ENCODE measurements at places on chromosomes 12 and 14.

- DNase-seq, result no peak
Measured at GRCh38 chr14:97408503-97408902, 611.3 kb downstream of the VRK1 start.

DNA sequence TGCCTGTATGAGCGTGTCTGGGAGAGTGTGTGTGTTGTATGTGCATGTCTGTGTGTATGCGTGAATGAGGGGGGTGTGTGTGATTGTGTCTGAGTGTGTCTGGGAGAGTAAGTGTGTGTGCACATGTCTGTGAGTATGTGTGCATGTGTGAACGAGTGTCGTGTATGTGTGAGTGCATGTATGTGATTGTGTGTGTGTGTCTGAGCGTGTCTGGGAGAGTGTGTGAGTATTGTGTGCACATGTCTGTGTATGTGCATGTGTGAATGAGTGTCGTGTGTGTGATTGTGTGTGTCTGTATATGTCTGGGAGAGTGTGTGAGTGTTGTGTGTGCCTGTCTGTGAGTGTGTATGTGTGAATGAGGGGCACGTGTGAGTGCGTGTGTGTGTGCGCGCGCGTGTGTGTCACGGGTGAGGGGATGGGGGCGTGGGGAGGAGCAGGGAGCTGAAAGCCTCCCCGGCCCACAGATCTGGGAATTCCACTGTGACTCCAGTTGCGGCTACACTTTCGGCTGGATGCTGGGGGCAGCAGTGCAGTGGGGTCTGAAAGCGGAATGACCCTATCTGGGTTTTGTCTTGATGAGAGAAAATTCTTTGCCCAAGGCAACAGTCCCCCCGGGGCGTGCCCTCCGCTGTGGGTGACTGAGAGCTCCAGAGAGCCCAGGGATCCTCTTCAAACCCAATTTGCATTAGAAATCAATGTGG is 138.1 kb upstream of the MED13L start:
- no peak for DNase-seq

- no peak for DNase-seq
Measured at GRCh38 chr12:59142183-59142790, 222.0 kb upstream of the LRIG3 start.

DNA sequence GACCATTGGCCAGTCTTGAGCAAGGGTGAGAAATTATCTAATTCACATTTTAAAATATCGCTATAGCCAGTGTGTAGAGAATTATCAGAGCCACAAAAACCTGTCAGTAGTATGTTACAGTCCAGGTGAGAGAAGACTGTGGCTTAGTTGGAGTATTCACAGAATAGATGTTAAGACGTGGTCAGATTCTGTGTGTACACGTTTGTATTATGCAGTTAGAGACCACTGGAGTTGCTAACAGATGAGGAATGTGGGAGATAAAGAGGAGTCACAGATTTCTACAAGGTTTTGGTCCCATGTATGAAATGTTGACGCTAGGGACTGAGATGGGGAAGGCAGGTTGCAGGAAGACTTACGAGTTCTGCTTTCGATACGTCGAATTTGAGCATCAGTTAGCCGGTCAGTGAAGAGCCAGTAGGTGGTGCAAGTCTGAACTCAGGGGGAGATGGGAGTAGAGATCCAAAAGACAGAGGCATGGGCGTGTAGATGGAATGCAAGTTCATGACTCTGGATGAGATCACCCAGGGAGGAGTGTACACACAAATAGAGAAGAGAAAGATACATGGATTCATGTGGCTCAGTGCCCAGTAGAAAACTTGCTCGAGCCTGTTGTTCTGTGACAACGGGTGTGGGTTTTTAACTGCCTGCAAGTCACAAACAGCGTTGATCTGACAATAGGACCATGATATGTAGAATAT is 114.8 kb upstream of the FLRT2 start:
- no peak for DNase-seq

GRCh38 chr14:51963286-51963685 is 26.1 kb upstream of the RTRAF start:
- DNase-seq, result no peak

DNA sequence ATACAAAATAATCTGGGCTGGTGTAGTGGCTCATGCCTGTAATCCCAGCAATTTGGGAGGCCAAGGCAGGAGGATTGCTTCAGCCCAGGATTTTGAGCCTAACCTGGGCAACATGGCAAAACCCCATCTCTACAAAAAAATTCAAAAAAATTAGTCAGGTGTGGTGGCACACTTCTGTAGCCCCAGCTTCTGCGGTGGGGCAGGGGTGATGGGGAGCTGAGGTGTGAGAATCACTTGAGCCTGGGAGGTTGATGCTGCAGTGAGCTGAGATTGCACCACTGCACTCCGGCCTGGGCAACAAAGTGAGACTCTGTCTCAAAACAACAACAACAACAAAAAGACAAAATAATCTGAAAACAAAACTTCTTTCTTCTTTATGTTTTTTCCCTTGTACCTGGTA is 66.0 kb downstream of the TC2N start:
- no peak for DNase-seq

DNA sequence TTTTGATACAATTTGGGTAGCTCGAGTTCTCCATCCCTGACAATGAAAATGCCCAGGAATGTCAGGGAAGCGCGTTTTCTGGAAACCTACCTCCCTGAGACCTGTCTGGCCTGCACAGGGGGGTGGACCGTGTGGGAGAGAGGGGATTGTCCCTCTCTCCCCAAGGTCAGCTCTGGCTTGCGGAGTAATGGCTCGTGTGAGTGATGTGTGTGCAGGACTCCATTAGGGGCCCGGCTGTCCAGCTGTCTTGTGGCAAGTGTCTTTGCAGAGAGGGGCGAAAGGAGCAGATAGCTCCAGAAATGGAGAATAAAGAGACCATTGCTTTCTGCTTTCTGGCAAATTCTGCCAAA is 215.3 kb downstream of the CHST11 start:
- no peak for DNase-seq

DNA sequence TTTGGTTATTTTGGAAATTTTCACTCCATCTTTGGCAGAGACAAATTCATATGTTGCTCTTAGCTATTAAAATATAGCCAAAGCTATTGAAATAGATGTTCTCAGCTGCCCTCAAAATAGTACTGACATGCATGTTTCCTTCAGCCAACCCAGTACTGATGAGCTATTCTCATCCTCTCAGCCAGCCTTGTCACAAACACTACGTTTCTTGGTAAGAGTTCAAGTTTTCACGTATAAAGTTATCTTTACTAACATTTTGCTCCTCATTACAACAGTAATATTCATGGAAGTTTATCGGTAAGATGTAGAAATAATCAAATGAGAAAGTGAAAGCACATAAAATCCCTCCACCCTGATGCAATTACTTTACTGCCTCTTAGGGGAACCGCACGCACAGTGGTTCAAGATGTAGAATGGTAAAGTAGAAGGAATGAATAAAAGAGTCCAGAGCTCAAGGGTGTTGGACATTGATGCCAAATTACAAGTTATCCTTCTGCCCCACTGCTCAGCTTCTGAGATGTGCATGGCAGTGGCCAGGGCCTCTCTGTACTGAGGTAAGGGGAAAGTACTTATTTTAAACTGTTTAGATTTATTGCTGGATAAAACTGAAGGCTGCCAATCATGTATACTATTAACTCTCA is 20.7 kb downstream of the GCH1 start:
- no peak for DNase-seq

DNA sequence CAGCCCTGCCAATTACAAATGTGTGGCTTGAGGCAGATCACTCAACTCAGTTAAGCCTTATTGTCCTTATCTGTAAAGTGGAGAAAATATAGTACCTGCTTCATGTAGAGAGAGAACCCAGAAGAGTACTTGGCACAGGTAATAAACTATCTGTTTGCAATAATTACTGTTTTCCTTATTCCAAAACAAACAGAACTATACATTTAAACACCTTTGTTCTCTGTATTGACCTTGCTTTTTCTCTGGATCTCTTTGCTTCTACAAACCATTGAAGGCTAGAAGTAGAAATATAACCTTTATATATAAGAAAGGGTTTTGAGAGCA is 70.8 kb upstream of the SRSF5 start:
- no peak for DNase-seq

GRCh38 chr12:100800723-100801122 is 6.1 kb downstream of the ANO4 start:
- no peak for DNase-seq

DNA sequence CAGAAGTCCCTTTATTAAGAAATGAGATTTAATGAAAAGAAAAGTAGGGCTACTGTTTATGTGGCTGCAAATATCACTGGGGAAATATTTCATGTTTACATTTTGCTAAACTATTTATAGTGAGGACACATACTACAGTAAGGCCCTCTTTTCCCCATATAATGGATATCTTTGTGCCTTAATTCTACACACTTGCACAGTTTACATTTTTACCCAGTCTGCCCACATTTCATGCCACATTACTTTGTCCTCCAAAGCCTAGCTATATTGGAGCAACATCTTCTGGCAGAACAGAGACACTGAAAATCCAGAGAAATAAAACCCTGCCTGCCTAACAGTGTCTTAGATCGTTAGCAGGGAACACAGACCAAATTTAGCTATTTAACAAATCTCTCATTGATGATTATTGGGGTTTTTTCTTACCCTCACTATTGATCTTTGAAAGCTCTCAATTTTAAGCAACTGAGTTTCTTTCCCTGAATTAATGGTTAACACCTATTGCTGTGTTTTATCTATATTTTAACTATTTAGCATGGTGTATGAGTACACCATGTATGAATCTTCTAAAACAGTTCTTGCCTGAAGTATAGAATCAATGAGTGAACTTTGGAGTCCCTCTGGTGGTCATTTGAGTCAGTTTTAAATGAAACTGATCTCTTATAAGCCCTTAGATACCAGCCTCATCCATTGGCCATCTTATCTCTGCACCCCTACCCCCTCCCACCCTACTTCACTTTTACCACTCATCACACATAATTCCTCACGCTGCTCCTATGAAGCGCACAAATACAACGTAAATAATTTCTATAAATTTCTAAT is 170.2 kb downstream of the BCAT1 start:
- no peak for DNase-seq

GRCh38 chr14:80973931-80974641 is 18.7 kb downstream of the TSHR start:
- DNase-seq, result no peak

DNA sequence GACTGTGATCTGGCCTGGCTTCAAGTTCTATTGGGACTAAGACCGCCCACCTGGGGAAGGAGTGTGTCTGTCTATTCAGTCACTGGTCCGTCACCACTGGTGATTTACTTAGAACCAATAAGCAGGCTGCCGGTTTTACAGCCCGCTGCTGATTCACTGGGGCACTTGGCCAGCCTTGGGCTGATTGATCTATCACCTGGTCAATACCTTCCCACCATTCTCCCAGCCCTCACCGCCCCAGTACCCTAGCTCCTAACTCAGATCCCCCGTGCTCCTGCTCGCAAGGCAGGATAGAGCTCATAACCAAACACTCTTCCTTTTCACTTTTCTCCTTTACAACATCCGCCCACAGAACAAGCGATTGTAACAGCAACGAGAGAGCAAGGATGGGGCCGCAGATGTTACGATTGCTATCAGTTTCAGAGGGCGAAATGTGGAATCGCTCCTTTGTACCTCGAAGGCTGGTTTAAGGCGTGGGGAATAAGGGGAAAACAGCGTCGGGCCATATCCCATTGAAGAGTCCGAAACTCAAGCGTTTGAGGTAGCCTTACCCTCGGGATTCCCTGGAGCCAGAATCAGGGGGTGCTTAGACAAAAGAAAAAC is 672 bp downstream of the RDH11 start:
- DNase-seq, result peak; percentile 86

DNA sequence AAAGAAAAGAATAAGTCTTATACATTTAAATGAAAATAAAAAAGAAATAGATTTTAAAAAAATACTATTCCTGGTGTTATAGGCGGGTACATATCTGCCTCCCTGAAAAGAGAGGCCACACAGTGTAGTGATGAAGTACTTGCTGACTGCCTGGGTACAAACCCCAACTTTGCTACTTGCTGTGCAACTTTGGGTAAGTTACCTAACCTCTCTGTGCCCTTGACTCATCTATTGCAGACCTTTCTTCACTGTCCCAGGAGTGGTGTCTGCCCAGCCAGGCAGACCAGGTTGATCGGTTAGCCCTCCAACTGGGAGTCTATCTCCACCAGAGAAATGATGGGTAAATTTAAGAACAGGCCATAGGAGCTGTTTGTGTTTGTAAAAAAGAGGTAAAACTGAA is 82.0 kb downstream of the SLC24A4 start:
- no peak for DNase-seq

Data from stimulated activated CD8-positive, alpha-beta memory T cell treated with anti-CD3 and anti-CD28 coated beads, Interleukin-7, amount 100 ng/mL, for 48 hours (primary cell).